Hematopoietic multipotent progenitor cell (in vitro differentiated cells): ENCODE measurements at places on chromosomes 13 and 19. TPM values are rescaled to one million over a fixed set of nuclear protein-coding genes. Genes with fewer than 3 reads are reported as not detected.

OR7C1 gene
- under 0.01 TPM for total RNA-seq

CEACAM16 gene
- total RNA-seq, result not detected

C5AR1 gene
- 0.81 TPM for total RNA-seq

CLEC4M gene
- under 0.01 TPM for total RNA-seq

MARCHF2 gene
- total RNA-seq, result 103 TPM

PRSS57 gene
- total RNA-seq, result 829 TPM

SMAD9 gene
- total RNA-seq, result under 0.01 TPM

NUCB1 gene
- total RNA-seq, result 235 TPM

MEF2B gene
- 0.27 TPM for total RNA-seq

DNA sequence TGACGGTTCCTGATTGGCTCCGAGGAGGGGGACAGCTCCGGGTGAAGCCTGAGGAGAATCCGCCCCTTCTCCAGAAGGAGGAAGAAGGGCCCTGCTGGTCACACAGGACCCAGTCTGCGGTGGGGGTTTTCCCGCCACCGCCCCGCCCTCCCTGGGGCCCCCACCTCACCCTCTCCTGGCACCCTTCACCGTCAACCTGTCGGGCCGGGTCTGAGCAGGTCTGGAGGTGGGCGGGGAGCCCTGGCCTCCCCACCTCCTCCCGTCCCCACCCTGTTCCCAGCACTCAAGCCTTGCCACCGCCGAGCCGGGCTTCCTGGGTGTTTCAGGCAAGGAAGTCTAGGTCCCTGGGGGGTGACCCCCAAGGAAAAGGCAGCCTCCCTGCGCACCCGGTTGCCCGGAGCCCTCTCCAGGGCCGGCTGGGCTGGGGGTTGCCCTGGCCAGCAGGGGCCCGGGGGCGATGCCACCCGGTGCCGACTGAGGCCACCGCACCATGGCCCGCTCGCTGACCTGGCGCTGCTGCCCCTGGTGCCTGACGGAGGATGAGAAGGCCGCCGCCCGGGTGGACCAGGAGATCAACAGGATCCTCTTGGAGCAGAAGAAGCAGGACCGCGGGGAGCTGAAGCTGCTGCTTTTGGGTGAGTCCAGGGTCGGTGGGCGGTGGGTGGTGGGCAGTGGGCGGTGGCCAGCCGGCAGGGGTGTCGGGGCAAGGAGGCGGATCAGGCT is at the start of gene GNA15:
Gene GNA15, plus strand, starts transcription at position 73 of the 723 bp plus-strand sequence. Its CDS starts 418 bp downstream, at position 491.
- no peak for DNase-seq

GRCh38 chr19:13699786-13700185 is 64.5 kb upstream of the MRI1 start:
- DNase-seq, result no peak

DNA sequence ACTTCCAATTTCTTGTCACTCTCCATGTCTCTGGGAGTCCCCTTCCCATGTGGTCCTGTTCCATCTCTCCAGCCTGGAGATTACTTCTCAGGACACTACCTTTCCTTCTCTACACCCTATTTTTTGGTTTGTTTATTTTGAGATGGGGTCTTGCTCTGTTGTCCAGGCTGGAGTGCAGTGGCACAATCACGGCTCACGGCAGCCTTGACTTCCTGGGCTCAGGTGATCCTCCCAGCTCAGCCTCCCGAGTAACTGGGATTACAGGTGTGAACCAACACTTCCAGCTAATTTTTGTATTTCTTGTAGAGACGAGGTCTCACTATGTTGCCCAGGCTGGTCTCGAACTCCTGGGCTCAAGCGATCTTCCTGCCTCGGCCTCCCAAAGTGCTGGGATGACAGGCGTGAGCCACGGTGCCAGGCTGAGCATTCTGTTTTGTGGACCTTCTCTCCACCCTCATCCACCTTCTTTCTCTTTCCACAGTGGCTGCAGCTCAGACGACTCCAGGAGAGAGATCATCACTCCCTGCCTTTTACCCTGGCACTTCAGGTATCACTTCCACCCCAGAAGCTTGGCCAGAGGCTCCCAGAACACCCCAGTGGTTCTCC is 644 bp downstream of the HCST start:
- DNase-seq, result no peak

DNA sequence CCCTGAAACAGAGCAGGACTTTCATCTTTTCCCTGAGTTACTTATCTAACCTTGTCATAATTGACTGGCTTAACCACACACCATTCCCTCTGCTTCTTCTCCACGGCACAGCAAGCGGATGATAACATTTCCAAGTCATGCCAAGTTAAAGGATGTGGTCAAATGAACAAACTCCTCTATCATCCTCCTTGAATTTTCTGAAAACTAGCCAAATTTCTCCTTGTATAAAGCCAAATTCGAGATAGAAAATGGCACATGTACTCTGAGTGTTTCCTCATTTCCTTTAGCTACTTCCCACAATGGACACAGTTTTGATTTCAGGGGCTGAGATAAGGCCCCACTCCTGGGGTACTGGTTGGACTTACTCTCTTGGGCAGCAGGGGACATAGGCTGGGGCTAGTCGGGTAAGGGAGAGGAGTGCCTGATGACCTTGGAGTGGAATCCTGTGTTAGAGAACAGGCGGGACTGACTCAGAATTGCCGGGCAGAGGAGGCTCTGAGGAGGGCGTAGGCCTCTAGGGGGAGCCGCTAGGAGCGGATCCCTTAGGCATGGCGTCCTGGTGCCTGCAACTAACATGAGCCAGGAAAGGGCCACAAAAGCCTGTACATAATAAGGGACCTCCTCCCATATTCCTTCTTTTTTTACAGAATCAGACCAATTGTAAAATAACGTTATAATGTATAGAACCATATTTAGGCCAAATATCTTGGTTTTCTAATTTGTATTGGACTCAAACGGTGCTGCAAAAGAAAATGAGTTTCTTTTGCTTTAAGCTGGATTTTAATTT is 20.3 kb upstream of the TMTC4 start:
- DNase-seq, result no peak

DNA sequence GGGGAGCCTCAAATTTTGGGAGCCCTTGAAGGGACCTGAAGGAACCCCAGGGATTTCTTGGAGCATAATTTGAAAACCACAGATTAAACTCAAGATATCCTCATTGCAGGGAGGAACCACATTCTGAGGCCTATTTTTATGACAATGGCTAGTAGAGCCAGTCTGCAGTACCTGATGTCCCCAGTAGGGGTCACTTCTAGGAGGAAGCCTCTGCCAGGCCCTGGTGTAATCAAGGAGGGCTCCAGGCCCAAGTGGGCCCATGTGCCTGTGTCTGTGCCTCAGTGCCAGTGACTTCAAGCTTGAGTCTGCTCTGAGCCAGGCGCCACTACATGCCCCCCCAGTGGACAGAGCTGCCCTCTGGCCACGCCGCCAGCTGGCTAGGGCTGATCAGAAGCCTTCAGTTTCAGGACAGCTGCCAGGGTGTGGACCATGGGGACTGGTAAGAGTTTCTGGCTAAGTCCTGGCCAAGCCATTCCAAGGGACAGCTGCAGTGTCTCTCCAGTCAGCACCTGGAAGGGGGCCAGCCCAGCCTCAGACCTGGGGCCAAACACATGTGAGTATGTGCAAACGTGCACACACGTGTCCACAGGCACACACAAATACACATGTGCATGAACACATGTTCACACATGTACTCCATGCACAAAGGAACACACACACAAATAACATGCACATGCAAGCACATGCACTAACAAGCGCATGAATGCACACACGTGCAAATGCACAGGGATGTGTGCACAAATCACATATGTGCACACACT is 20.5 kb upstream of the SLC7A10 start:
- no peak for DNase-seq

- DNase-seq, result peak; percentile 43
Measured at GRCh38 chr19:50147462-50148423, 15.3 kb downstream of the IZUMO2 start.

DNA sequence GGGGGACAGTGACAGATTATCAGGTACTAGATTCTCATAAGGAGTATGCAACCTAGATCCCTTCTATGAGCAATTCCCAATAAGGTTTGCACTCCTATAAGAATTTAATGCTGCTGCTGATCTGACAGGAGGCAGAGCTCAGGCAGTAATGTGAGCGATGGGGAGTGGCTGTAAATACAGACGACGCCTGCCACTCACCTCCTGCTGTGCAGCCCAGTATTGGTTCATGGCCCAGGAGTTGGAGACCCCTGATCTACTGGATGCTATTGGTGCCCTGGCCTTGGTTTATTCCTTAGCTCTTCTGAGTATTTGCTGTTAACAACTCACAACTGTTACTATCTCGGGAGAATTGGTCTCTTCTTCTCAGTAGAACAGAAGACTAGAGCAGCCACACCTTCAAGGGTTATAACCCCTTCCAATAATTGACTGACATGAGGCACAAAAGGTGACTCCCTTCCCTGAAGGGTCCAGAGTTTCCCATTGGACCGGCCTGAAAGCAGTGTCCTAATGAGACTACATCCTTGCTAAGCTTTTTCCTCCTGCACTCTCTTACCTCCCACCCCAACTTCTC is 35.0 kb upstream of the RBM26 start:
- DNase-seq, result no peak

DNA sequence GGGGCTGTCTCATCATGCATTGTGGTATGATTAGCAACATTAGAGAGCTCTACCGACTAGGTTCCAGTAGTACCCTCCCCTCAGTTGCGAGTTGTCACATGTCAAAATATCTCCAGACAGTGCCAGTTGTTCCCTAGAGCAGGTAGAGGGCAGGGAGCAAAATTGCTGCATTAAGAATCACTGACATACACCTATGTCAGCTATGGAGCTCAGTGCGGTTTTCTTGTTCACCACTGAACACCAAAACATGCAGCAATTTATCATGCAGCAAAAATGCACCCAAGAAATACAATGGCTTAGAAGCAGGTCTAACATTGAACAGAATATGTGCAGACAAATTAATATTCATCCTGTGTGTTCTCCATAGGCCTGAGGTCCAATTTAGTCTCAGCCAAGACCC is 186.9 kb upstream of the STARD13 start:
- DNase-seq, result no peak

DNA sequence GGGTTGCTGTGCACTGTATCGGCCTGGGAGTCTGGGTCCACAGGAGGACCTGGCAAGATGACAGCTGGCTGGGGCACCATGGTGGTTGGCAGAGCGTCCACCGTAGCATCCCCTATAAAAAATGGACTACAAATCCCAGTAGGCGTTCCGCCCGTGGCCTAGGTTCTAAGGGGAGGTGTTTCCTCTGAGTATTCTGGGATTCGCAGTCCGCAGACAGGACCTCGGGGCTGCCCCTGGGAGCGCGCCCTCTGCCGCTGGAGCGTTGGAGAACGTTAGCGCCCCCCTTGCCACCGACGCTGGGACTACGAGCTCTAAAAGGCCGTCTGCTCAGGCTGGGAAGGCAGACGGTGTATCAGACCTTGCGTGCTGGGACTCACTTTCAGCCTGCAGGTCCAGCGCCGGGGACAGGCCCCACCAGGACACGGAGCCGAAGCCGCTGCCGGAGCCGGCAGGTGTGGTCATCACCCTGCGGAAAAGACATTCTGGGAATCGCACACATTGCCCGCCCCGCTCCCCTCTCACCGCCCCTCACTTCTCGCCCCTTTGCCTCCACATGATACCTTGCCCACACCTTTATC is 372 bp downstream of the DNAAF3 start:
- DNase-seq, result peak; percentile 95

DNA sequence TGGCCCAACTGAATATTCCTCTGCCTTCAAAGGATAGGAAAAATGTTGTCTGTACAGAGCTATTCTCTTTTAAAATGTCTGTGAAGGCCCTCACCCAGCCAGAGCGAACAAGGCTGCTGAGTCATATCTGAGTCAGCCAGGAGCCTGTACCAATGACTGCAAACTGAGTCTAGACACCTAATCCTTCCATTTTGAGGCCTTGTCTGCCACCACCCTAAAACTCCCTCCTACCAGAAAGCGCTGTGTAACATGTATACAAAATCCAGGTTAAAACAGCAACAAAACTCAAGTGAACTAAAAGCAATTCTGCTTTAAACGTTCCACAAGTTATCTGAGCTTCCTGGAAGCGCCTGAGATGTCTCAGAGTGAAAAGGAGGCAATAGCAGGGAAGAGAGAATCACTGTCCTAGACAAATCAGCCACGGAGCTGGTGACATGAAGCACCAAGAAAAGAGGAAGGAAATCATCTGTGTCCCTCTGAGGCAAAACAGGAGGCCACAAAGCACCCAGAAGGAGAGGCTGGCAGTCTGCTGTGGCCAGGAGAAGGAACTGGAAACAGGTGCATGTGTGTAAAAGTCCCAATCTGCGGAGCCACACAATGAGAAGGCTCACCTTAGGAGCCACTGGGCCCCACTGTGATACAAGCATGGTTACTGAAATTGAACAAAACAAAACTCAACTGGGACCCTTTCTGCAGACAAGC is 10.2 kb downstream of the DHRS12 start:
- DNase-seq, result peak; percentile 99

GRCh38 chr13:33191425-33192210 is 93.9 kb downstream of the STARD13 start:
- no peak for DNase-seq

DNA sequence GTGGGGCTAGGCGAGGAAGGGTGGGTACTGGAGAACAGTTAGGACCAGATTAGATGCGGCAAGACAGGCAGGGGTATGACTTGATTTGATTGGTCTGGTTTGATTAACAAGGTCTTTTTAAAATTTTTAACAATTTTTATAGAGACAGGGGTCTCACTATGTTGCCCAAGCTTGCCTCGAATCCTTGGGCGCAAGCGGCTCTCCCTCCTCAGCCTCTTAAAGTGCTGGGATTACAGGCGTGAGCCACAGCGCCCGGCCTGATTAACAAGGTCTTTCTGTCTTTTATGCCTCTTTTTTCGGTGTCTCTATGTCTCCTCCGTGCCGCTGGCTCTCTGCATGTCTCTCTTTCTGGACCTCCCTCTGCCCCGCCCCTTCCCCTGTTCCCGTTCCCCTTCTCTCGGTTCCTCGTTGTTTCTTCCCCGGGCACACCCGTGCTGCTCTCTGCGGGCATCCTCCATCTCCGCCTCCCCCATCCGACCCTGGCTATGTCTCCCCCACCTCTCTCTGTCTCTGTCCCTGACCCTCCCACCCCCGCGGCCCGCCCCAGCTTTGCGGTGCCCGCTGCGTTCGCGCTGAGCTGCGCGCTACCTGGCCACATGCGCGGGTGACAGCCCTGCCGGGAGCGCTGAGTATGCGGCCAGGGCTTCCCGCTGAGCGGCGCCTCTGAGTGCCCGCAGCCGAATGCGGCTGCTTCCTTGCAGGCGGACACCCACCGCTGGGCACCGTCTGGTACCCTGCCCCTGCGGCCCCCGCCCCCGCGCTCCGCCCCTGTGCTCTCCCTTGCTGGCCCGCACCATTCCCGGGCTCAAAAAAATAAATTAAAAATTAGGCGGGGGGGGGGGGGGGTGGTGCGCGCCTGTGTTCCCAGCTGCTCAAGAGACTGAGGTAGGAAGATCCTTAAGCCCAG is 8.1 kb upstream of the SDHAF1 start:
- peak; percentile 44 for DNase-seq

- DNase-seq, result no peak
Measured at GRCh38 chr19:7063339-7063738, 4.9 kb upstream of the MBD3L3 start.
